ENCODE measurements at places on chromosomes 4 and X.

DNA sequence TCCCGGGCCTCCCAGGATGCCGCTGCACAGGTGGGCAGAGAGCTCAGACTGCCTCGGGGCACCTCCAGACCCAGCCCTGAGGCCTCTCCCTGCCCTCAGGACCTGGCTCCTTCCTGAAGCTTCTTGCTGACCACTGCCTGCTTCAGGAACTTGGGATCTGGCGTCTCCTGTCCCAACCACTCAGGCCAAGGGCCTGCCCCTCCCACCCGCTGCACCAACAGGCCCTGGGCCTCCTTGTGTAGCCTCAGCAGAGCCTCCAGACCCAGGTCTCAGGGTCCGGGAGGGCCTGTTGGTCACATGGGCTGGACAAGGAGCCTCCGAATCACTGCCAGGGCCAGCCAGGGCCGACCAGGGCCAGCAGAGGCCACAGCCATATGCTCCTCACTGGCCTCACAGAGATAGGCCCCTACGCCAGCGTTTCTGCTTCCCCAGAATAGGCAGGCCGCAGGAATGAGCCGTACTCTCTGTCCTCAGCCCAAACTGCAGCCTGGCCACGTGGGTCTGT, 2.8 kb downstream of the MXD4 start:
- DNase-seq: no peak

- DNase-seq: no peak
These were observed 134.2 kb downstream of the CAMK2D start for GRCh38 chr4:113627321-113627720.

- no peak for DNase-seq
These were observed 80.8 kb downstream of the SLC7A11 start for GRCh38 chr4:138161351-138161750.

- DNase-seq: no peak
These were observed 642.8 kb upstream of the DIPK2B start for GRCh38 chrX:45843518-45843917.

GRCh38 chr4:169040559-169041261, 30.7 kb upstream of the CBR4 start:
- no peak for DNase-seq

- DNase-seq: no peak
These were observed 57.0 kb upstream of the RAP1GDS1 start for GRCh38 chr4:98204236-98204553.

DNA sequence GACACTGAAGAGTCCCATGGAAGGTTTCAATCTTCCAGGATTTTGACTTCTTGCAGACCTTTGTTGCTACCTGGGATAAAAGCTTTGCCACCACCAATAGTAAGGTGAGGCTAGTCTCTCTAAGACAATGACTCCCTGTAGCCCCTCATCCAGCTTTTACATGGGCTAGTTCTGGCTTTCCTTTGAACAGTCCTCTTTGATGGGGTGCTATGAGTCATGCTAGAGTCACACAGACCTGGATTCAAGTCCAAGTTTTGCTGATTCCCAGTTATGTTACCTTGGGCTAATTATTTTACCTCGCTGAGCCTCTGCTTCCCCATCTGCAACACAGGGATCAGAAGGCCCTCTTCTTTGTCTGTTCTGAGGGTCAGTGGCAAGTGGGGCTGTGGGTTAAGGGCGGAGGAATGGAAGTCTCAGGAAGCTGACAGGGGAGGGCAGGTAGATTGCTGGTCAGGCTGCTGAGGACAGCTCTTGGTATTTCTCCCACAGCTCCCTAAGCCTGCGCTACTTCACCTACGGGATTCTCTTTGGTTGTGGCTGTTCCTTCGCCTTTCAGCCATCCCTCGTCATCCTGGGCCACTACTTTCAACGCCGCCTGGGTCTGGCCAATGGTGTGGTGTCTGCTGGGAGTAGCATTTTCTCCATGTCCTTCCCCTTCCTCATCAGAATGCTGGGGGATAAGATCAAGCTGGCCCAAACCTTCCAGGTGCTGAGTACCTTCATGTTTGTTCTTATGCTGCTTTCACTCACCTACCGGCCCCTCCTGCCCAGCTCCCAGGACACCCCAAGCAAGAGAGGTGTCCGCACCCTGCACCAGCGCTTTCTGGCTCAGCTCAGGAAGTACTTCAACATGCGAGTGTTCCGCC, 90.3 kb downstream of the RLIM start:
- no peak for DNase-seq

DNA sequence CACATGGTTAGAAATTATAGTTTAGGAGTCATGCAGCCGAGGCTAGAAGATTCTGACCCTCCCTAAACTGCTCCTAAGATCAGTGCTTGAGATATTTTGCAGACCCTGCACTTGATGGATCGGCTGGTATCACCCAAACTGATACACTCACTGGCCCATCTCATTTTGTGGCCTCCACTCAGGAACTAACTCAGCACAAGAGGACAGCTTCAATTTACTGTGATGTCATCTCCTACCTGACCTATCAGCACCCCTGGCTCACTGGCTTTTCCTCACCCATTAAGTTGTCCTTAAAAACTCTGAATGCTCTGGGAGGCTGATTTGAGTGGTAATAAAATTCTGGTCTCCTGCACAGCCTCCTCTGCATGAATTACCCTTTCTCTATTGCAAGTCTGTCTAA, 450.9 kb downstream of the PCDH10 start:
- peak; percentile 79 for DNase-seq

DNA sequence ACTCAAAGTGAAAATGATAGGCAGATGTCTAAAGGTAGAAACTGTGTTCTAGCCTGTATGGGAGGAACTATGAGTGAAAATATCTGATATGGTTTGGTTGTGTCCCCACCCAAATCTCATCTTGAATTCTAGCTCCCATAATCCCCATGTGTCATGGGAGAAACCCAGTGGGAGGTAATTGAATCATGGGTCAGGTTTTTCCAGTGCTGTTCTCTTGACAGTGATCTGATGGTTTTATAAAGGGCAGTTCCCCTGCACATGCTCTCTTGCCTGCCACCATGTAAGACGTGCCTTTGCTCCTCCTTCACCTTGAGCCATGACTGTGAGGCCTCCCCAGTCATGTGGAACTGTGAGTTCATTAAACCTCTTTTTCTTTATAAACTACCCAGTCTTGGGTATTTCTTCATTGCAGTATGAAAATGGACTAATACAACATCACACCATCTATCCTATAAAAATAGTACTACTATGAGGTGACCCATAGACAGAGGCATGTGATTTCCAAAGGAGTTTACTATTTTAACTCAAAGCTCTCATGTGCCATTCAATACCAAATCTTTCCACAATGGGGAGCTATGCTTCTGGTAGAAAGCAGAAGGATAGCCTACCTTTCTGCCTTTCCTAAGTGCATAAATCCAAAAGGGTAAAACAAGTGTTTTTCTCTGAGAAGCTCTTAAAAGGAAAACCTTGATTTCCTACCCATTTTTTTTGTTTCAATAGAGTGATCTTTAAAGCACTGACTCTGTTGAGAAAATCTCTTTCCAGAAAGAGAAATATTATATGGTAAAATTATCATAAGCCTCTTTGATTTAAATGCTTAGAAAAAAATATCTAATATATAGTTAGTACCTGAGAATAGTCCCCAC, 38.8 kb downstream of the SEC31A start:
- DNase-seq: peak; percentile 17

DNA sequence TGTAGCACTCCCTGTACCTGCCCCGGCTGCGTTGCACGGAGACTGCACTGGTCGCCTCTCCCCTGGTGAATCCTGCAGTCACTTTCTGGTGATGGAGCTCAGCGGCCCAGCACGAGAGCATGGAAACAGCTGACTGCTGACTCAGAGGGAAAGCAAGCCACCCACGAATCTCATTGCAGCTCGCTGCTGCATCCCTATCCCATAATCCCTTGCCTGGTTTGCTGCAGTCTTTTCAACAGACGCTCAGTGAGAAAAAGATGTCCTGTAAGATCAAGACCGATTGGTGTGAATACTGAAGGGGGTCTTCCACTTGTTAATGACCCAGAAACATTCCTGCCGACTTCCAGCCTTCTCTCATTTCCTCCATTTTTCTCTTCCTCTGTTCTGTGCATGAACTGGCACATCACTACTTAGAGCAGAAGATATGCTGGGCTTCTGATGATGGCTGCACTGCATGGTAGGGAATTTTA, 52.9 kb downstream of the TRIM2 start:
- no peak for DNase-seq

DNA sequence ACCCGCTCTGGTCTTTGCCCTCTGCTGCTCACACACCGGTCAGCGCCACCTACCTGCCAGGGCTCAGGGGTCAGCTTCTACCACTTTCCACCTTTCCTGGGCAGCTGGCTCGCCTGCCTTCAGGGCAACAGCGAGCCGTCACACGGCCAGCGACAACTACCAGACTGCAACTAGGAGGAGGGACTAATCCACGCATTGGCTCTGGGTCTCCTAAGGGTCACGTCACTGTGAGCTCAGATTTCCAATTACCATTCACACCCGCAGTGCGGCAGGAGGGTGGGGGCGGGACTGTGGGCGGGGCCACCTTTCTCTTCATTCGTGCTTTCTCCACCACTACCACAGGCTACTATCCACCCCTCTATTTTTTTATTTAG, at the start of gene BEX5:
Gene BEX5 (minus strand): TSS at position 172 of the 374 bp plus-strand sequence. CDS start 1,712 bp downstream, outside the sequence.
- DNase-seq: no peak
